ENCODE measurements at places on chromosomes 2 and 18. TPM values are rescaled to one million over a fixed set of nuclear protein-coding genes. Genes with fewer than 3 reads are reported as not detected.

- no peak for DNase-seq
Observed at GRCh38 chr2:33141476-33141875, 194.7 kb downstream of the LTBP1 start.

DNA sequence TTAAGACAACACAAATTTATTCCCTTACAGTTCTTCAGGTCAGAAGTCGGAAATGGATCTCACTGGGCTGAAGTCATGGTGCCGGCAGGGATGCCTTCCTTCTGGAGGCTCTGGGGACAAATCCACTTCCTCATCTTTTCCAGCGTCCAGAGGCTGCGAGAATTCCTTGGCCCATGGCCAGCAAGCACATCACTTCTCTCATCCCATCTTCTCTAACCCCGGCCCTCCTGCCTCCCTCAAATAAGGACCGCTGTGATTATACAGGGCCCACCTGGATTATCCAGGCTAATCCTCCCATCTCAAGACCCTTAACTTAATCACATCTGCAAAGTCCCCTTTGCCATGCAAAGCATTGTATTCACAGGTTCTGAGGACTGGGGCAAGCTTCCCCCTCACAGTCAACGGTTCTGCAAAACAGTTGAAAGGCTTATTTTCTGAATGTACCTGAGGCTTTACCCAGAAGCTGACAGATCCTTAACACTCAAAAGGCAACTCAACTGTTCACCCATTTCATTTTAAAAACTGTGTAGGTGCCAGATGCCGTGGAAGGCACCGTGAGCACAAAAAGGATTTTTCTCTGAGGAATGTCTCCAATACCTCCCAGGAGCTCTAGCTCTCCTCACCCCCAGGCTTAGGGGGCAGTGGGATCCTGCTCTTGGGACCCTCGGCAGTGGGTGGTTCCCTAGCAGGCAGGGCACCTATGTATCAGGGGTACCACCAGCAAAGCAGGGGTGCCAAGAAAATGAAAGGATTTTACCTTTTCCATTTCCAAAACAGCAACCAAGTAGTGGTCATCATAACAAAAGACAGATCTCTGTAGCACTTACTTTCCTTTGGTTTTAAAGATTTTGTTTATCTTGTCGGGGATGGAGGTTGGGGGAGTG, 84.0 kb downstream of the KCTD1 start:
- no peak for DNase-seq

GRCh38 chr2:72138011-72138881, 9.4 kb downstream of the CYP26B1 start:
- DNase-seq, result no peak

DNA sequence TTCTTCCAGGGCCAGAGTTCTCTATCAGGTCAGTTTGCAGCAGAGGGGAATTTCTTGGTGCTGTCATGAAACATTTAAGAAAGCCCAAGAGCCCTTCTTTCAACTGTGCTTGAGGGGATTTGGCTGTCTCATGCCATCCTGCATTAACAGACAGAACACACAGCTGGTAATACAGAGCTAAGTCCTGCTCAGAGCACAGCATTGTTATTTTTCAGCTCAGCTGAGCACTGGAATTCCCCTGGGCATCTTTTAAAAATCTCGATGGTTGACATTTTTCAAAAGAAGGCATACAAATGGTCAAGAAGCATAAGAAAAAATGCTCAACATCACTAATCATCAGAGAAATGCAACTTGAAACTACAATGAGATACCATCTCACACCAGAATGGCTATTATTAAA, 14.9 kb upstream of the IL1R2 start:
- no peak for DNase-seq

RAD51AP2 gene
- total RNA-seq, result 0.47 TPM

Measured in occipital lobe (tissue), 3 donors.